ENCODE measurements at places on chromosomes 2 and 18.

DNA sequence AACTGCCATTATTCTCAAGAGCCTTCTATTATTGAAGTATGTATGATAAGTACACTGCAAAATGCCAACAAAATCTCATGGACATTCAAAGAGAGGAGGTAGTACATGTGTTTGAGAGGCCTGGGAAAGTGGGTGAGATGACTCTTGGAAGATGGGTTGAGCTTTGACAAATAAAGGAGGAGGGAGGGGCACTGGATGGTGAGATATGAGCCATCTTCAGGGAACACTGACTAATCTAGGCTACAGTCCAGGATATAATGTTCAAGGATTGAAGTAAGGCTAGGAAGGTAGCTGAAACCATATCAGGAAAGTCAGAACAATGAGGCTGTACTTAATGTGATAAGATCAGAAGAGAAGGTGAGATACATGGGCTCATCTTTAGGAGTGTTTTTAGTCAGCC, 559.7 kb downstream of the ZEB2 start:
- DNase-seq: no peak

GRCh38 chr2:233108611-233109490, 48.7 kb downstream of the INPP5D start:
- DNase-seq: no peak

DNA sequence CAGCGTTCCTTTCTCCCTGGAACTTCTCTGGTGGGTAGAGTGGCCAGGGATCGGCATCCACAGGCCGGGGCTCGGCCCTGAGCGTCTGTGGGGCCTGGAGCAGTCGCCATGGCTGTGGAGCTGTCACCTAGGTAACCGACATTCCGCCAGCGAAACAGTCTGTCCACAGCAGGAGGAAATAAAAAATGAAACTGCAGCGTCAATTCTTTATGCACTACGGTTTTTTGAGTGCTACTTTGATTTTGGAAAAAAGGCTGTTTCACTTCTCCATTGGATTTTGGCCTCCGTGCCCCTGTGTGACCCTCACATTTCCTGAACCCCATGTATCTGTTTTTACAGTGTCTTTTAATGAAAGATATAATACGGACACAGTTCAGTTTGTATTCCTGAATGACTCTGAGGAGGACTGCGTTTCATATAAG, 163.4 kb downstream of the LDLRAD4 start:
- peak; percentile 18 for DNase-seq

DNA sequence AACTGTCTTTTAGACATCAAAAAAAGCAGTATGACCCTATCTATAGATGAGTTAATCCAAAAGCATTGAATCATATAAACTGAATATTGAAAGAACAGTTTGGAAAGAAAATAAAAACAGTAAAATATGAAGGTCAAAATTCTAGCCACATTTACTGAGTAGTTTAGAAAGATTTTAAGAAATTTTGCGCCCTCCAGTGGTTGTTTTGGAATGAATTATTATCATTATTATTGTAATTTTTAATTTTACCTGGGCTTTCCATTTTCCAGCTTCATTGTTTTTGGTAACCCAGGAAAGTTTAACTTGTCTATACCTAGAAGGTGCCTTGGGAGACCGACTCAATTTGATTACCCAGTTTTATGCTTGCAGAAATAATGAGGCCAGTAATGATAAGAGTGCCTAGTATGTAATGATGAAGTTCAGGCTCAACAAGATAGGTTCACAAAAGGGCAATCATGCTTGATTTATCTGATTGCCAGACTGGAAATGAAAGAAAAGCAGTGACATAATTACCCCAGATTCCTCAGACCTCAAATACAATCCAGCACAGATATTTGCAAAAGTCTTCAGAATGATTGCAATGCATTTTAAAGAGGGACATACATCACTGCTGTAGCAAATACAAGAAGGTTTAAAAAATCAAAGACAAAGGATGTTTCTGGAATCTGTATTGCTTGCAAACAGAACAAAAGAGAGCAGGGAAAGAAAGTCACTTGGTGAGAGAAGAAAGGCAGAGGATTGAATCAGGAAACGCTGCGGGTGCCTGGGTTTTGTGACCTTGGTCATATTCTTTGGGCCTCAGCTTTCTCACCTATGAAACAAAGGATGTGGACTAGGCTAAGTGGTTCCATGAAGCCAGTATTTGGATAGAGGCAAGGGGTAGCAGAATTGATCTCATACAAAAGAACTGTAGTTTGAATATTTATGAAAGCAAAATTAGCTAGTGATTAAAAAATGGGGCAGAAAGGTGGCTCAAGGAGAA, 153.8 kb downstream of the MAP2 start:
- peak; percentile 40 for DNase-seq

GRCh38 chr2:68769586-68770270, 35.1 kb downstream of the ARHGAP25 start:
- DNase-seq: no peak

DNA sequence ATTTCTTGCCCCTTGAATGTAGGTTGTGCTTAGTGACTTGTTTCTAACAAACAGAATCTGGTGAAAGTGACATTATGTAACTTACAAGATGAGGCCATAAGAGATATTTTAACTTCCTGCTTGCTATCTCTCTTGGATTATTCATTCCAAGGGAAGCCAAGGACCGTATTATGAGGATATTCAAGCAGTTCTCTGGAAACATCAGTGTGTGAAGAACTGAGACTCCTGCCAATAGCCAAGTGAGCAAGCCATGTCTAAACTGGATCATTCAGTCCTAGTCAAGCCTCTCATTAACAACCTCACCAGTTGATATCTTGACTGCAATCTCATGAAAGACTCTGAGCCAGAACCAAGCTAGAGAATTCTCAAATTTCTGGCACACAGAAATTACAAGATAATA, 765.1 kb upstream of the SLC8A1 start:
- no peak for DNase-seq

DNA sequence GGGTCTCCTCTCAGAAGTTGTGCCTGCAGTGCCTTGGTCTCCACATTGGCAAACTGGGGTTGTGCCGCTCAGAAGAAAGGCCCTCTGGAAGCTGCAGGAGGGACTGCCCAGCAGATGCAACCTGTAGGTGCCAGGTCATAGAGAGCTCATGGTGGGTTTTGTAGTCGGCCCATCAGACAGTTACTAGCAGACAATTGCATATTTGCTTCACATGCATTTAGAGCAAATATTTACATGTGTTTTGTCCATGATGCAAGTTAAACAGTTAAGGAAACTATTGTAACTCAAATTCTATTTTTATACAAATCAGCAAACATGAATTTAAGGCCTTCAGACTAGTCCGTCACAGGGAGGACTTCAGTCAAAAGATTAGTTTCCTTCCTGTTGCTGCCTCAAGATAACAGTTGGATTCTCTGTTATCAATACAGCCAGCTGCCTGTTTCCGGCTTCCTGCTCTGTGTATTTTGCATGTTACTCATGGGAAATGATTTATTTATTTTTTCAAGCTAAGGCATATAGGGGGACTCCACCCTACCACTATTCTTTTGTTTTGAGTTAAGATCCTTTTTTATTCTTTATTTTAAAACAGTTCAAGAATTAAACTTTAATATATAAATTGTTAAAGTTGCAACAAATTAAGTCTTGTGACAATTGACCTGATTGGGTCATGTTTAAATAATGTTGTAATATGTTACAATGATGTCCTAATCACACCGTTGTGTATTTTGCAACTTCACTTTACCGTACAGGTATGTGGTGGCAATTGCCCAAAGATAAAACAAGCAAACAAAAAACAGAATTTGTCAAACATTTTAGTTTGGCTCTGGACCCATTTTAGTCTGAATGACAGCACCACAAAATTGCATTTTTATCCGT, 133.5 kb downstream of the SPTBN1 start:
- no peak for DNase-seq

DNA sequence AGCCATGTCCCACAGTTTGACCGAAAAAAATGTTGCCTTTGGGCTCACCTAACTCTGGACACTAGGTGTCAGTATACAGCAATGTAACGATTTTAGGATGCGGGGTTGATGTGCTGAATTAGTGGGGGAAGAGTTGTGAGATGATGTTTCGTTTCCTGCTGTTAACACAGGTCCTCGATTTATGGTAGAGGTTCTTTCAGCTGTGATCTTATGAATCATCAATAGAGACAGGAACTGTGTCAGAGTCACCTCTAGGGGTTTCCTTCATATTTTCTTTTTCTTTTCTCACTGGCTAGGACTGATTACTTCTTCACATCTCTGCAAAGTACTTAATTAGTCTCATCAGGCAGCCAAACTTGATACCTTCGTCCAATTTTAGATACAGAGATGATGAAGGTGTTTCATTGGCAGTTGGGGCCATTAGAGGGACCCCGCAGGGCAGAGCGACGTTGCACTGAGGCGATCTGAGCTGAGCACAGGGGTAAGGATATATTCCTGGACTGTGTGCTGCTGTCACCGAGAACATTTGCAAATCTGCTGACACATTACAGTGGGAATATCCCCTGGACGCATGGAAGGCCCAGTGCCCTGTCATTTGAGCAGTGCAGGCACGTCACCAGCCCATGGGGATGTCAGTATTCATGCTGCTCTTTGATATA, 10.2 kb upstream of the MMADHC start:
- DNase-seq: peak; percentile 57

- no peak for DNase-seq
Measured at GRCh38 chr18:6132751-6133368, 237.5 kb upstream of the TMEM200C start.

DNA sequence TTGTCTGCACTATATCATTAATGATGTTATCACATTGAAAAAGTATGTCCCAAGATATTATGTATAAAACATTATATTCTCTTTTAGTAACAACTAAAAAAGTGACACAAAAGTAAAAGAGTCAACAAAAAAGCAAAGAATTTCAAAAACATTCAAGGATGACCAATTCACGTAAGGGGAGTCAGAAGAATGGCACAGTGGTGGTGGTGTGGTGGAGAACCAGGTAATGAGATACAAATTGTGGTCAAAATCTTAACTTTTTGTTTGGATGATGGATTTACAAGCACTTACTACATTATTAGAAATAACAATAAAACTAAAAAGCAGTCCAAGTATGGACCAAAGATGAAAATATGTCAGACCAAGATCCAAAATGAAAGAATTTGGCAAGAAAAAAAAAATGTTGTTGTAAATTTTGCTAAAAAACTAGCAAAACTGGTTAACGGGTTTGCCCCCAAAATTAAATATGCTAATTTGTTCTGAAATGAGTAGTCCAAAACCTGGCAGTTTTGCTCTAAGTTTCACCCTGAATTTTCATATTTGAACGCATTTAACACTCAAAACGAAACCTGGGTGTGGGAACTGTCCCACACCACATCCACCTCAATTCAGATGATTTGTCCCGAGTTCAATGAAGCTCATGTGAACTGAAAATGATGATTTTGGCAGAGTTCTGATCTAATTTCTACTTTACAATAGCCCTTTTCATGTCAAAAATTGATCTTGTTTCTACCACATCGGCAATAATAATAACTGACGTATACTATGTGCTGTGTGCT, 135.8 kb downstream of the IKZF2 start:
- no peak for DNase-seq

DNA sequence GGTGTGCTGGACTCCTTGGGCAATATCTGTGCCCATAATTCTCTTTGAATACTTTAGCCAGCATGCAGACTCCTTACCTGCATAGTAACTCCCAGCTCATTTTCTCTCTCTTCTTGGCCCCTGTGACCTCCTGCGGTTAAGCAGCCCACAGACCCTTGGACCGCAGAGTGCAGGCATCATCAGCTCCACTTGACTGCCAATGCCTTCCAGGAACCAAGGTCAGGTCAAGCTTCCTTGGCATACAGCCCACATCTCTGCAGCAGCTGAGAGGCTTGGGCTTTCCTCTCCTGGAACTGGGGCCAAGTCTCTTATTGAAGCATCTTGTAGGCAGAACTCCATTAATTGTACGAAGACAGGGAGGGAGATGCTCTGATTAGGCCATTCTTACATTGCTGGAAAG, 130.1 kb upstream of the PIEZO2 start:
- no peak for DNase-seq

DNA sequence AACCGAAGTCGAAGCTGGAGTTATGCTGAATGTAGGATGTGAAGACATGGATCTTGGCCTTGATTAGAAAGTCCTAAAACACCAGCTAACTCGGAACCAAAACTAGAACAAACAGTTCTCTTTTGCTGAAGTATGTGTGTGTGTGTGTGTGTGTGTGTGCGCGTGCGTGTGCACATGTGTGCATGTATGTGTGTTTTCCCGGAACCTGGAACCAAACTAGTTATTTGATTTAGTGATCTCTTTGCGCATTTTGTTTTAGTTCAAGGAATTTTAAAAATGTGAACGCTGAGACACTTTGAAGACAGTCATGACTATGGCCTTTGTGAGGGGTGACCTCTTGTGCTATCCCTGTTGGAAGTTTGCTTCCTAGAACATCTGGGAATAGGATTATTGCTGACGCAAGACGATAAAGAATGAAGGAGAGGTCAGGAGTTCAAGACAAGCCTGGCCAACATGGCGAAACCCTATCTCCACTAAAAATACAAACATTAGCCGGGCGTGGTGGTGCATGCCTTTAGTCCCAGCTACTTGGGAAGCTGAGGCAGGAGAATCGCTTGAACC, 23.8 kb downstream of the FHL2 start:
- DNase-seq: no peak

DNA sequence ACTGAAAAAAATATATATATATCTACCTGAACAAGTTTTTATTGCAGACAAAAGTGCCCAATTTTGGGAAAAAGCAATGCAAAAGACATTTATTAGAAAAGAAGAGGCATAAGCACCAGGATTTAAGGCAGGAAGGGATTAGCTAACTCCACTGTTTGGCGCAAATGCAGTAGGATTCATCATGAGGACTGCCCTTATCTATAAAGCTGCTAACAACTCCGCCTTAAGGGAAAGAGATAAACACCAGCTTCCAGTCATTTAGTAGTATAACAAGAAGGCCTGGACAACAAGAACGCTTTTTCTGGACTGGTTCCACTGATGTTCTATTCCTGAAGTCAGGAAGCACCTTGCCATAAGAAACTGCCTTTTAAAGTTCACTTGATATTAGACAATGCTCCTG, 52.9 kb upstream of the FSHR start:
- DNase-seq: no peak

DNA sequence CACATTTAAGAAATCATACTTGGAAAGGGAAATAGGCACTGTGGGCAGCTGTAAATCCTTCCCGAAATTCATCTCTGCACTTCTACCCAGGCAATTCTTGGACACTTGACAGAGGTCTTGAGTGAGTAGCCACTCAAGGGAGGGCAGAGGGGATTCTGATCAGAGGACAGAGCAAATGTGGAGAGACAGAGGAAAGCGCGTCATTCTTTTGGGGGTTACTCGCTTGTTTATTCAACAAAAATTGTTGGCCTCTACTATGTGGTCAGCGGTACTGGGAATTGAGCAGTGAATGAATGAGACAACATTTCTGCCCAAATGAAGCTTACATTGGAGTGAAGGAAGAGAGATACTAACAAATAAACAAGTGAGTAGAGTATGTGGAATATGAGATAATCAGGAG, 41.4 kb upstream of the YES1 start:
- no peak for DNase-seq
